Stimulated activated CD8-positive, alpha-beta memory T cell treated with anti-CD3 and anti-CD28 coated beads, Interleukin-7, amount 100 ng/mL, for 1 hour (primary cell): ENCODE measurements at places on chromosomes 13 and 19.

GRCh38 chr19:35992907-35993765 lies 1.9 kb upstream of the SDHAF1 start:
- no peak for DNase-seq

DNA sequence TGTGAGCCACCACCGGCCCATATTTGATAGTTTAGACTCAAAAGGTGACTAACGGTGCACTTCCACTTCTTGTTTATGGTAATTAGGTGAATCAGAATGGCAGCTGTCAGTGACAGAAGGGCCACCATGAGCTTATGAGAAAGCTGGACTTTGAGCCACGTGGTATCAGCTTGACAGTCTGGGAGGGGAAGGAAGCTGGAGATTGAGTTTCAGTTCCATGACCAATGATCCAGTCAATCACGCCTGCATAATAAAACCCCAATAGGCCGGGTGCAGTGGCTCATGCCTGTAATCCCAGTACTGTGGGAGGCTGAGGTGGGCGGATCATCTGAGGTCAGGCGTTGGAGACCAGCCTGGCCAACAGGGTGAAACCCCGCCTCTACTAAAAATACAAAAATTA lies 8.2 kb downstream of the EID2B start:
- no peak for DNase-seq

GRCh38 chr13:46515803-46516202 lies 37.2 kb upstream of the LRCH1 start:
- DNase-seq, result no peak

DNA sequence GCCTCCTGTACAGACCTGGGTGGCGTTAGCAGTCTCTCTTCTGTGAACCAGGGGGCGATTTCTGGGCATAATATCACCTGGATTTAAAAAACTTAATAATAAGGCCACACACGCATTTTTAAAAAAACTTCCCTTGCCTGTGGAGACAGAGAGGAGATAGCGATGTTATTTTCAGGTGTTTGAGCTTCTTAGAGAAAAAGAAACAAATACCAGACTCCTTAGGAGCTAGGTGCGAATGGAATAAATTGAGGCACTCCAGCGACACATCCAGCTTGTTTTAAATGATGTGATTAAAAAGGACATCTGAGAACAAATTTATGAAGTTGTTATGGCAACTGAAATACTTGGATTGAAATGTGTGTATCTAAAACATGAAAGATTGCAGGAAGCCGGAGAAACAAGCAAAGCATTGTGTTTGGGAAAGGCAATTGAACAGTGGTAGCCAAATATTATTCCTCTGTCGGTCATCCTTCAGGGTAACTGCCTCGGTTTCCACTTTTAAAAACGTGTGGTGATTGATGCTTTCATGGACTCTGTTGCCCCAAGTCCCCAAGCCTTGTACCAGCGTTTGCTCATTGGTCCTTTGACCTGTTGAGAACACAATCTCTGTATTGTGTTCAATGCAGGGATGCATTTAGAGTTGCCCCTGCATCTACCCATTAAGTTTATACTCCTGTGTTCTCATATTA lies 158.7 kb downstream of the TM9SF2 start:
- no peak for DNase-seq

- DNase-seq, result no peak
Measured at GRCh38 chr13:45826731-45827130, 24.8 kb downstream of the SIAH3 start.

DNA sequence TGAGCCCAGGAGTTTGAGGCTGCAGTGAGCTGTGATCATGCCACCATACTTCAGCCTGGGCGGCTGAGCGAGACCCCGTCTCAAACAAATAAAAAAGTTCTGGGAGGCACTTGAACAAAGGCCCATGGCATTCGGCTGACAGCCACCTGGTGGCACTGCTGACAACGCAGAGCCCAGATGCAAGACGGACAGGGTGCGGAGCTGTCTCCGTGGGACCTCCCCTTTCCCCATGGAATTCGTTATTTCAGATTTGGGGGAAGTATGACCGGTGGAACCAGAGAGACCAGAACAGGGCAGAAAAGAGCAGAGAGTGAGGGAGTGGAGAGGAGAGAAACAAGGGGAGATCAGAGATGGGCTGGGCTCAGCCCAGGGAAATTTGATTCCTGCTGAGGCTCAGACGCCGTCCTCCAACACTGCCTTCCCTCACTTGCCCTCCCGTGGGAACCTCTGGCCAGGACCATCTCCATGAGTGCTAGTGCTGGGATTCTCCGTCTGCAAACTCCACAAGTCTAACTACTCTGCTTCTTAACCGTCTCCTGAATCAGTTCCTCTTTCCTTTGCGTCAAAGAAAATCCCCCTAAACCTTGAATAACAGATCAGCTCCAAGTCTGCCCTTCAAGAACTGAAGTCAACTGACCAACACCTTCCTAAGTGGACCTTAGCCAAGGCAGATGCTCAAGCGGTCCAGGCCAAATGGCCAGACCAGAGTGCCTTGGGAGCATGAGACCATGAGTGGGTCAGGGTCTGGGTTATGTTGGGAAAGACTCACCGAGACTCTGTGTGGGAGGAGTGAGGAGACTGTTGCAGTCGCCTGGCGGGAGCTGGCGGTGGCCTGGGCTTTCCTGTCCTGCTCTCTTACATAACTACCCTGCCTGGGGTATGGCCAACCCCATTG lies 11.9 kb upstream of the ATF5 start:
- DNase-seq, result no peak

GRCh38 chr13:40986101-40986856 lies 32.8 kb downstream of the ELF1 start:
- no peak for DNase-seq
